ENCODE measurements at places on chromosomes 13 and 19.
A peak's percentile ranks its signal among the peaks of the same experiment; 100 is the strongest.

GRCh38 chr19:13849991-13850909, 26.7 kb upstream of the NANOS3 start:
- DNase-seq, result no peak

DNA sequence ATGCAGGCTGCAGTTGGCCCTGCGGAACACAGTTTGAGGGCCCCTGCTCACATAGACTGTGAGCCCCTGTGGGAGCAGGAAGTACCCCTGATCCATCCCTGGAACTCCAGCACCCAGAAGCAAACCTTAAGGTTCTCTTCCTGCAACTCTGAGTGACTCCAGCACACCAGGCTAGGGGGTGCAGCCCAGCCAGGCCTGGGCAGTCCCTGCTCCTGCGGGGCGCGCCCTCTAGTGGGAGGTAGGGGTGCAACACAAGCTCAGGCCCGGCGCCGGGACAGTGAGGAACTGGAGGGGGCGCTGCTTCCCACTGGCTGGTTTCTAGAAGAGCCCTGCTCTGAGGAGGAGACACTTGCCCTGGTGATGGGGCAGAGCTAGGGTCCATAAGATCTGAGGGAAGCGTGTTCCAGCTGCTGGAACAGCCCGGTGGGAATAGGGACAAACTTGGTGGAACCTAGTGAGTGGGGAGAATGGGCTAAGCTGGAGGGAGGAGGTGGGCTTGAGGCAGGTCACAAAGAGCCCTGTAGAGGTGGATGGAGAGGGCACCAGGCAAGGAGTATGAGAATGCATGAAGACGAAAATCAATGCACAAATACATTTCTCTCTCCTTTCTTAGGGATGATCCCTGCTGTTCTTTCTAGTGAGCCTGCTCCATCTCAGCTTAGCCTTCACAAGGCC, 5.0 kb downstream of the ZSCAN5A start:
- peak; percentile 38 for DNase-seq

GRCh38 chr13:40333226-40333625, 333.2 kb downstream of the FOXO1 start:
- DNase-seq, result no peak

GRCh38 chr13:32663660-32664059, 77.4 kb downstream of the PDS5B start:
- no peak for DNase-seq

GRCh38 chr13:51158365-51158764, 47.3 kb upstream of the C13orf42 start:
- DNase-seq, result no peak

All from naive thymus-derived CD8-positive, alpha-beta T cell (primary cell).